COR-L47 (cell line): ENCODE measurements at places on chromosomes 12 and 14.

DNA sequence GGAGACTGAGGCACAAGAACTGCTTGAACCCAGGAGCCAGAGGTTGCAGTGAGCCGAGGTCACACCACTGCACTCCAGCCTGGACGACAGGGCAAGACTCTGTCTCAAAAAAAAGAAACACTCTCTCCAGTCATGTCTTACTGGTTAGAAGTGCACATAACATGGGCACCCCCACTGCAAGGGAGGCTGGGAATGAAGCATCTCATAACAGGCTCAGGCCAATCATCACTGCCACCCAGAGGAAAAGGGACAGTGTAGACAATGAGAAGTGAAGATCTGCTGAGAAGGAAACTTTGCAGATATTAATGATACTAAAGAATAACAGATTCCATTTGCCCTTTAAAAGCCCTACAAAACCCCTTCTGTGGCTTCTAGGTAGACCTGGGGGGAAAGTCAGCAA lies 66.9 kb downstream of the ITPK1 start:
- no peak for DNase-seq

DNA sequence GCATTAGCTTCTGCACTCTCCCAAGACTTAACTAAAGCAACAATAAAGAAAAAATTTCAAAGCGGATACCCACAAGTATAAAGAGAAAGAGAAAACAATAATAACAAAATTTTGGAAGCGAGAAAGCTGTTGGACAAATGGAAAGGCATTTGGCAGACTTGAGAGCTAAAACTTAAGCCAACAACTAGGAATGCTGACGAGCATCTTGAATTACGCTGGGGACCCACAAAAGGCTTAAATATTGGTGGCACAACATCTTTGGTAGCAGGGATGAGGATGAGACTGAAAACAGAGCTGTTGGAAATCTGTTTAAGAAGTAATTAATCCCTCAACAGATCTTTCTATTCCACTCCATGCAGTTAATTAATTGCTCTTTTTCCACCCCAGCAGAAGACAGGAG lies 49.8 kb downstream of the LLPH start:
- DNase-seq = no peak

GRCh38 chr12:13465635-13466034 lies 269.1 kb downstream of the EMP1 start:
- DNase-seq = no peak

GRCh38 chr12:81086342-81086741 lies 8.5 kb downstream of the ACSS3 start:
- DNase-seq = no peak

DNA sequence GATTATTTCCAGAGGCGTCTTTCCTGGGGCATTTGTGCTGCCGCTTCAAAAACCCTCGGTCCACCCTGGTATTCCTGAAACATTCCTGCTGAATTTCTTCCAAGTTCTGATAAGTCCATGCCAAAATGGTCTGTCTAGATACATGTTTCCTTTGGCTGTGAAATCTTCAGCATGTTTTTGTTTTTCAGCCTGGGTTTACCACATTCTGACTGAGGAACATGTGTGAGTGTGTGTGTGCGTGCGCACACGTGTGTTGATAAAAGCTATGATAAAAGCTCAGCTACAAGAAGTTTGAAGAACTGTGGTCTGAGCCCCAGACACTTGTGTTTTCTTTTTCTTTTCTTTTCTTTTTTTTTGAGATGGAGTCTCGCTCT lies 22.4 kb downstream of the ANKRD9 start:
- DNase-seq = no peak

DNA sequence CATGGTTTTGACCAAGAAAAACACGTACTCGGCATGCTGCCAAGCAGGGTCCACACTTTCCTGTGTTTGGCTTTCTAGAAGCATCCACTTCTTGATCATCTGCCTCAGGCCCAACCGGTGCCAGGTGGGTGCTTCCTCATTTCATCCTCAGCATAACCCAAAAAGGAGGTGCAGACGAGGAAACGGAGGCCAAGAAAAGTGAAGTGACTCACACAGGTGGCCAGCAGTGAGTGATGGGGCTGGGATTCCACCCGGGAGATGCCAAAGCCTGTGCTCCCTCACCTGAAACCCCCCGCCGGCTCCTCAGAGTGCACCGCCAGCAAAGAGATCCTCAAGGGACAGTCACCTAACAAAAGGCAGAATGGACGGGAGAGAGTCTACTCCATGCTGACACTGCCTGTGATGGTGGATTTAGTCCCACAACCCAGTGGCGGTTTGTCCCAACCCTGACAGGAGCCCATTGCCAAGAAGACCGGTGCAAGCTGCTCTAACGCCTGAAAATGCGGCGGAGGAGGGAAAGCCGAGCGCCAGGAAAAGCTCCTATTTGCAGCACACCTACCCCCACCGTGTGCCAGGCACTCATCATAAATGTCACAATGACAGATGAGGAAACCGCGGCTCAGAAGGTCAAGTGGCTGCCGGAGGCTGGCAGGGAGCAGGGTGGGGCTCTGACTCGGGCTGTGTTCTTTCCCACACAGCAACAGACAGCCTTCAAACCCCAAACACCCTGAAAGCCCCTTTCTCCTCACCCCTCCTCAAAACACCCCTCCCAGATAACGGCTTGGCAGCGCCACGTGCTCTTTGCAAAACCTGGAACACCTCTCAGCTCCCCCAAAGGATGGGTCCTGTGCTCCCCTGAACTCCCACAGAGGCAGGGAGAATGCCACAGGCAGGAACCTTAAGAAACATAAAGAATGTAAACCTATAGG lies 18.8 kb downstream of the BCL11B start:
- DNase-seq = no peak

DNA sequence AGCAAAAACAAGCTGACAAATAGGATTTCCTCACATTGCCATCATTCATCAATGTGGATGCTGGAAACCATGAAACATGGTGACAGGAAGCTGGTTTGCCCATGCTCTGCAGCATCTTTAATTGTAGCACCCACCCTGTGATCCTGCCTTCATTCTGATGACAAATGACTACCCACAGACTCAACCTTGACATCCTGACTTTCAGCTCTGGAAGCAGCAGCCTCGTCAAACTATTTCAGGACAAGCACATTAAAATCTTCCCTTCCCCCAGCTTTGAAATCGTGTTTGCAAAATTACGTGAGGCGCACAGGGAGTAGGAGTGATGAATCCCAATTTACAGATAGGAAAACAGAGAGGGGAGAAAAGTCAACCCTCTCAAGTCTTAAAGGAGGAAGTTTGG lies 285.5 kb downstream of the GLT1D1 start:
- no peak for DNase-seq

DNA sequence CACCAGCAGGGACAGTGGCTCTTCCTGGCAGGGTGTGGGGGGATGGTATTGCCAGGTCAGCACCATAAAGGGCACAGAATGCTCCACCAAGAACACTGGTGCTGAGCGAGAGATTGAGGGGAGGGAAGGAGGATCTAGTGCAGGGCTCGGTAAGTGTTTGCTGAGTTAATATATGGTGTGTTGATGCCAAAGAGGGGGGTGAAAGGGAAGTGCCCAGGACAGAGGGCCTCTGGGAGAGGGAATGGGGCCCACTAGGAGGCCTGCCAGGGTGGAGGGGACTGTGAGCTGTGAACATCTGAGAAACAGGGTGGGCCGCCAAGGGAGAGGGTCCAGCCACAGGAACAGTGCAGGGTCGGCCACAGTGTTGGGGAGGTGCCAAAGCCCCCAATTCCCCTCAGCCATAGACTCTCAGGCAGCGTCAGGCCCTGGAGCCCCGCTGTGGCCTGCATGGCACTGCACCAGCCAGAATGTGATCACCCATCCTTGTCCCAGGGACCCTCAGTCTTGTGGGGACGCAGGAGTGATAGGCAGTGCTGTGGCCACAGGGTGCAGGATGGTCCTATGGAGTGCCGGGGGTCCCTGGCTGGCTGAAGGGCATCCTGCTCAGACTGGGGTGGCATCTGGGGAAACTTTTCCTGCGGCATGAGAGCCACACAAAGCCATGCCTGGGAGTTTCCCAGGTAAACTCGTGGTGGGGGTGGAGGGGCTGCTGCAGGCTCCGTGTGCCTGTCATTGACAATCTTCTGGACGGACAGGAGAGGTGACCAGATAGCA lies 11.9 kb downstream of the RIN3 start:
- no peak for DNase-seq
